ENCODE measurements at places on chromosomes 11 and 22.

GRCh38 chr11:65791719-65792213, 4.9 kb downstream of the OVOL1 start:
- DNase-seq = no peak

GRCh38 chr11:26914968-26915367, 78.9 kb upstream of the FIBIN start:
- no peak for DNase-seq

DNA sequence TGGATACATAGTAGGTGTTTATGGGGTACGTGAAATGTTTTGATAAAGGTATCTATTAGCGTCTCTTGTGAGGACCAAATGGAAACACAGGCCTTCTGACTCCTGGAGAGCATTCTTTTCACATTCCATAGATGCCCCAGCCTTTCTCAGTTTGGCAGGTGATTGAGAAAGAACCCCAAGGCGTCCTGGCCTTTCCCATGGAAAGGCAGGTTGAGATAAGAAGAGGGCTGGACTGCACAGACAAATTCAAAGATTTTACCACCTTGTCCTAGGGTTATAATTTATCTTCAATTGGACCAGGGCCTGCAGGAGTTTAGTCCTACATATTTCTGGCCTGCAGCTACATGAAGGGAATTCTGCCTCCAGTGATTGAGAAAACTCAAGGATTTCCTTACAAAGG, 661 bp upstream of the OLFML1 start:
- DNase-seq = no peak

GRCh38 chr22:43829904-43830851, 18.1 kb upstream of the EFCAB6 start:
- DNase-seq = peak; percentile 84

DNA sequence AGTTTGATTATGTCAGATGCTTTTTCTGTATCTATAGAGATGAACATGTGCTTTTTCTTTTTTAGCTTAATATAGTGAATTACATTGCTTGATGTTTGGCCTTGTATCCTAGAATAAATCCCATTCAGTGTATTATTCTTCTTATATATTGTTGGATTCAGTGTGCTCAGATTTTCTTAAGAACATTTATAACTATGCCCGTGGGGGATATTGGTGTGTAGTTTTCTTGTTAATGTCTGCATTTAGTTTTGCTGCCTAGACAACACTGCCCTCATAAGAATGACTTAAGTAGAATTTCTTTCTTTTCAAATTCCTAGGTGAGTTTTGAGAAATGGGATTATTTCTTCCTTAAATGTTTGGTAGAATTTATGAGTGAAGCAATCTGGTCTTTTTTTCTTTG, 98.5 kb downstream of the TMEM135 start:
- no peak for DNase-seq

- DNase-seq = no peak
These were observed 7.0 kb upstream of the RDX start for GRCh38 chr11:110303414-110303826.

DNA sequence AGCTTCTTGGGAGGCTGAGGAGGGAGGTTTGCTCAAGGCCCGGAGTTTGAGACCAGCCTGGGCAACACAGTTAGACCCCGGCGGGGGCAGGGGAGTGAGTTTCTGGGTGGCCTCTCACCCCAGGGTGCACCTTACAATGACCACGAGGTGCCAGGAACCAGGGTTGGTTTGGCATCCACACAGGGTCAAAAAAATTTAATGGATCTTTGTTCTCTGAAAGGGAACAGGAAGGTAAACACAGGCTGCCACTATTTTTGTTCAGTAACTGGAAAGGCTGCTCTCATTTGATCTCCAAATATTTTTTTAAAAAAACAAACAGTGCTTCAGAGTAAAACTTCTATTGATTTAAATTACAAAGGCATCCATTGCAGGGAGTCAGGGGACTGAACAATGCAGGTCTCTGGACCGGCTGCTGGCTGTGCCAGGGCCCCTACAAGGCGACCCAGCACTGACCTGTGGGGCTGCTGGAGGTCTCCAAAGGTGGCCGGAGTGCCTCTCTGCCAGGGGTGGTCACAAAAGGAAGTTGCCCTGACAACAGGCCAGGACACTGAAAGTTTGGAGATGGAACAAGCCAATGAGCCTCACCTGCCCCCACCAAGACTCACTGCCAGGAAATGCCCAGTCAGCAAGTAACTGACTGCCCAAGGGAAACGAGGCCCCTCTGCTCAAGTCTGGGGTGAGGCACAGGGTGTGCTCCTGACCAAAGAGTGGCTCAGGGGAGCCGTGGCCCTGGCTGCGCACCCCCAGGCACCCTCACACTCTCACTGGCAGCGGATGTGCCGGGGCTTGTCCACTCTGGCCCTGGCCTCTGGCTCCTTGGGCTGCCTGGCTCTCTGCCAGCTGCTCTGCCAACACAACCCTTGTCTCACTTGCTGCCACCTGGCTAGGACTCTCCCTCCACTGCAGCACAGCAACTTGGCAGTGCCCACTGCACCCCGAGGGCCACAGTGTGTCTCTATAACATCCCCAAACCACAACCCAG, 51.8 kb downstream of the ARFGAP3 start:
- DNase-seq = peak; percentile 68

DNA sequence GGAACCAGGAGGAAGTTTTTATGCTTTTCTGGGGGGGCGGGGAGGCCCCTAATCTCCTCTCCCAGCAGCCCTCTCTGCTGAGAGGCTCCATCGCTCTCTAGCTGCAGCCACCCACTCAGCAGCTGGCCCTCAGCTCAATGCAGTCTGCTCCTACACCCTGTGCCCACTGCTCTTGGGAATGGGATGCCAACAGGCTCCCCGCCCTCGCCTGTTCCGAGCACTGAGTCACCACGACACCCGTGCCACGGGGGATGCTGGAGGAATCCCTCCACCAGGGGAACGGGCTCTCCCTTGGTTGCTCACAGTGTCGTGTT, 23.5 kb upstream of the SUSD2 start:
- DNase-seq = no peak

DNA sequence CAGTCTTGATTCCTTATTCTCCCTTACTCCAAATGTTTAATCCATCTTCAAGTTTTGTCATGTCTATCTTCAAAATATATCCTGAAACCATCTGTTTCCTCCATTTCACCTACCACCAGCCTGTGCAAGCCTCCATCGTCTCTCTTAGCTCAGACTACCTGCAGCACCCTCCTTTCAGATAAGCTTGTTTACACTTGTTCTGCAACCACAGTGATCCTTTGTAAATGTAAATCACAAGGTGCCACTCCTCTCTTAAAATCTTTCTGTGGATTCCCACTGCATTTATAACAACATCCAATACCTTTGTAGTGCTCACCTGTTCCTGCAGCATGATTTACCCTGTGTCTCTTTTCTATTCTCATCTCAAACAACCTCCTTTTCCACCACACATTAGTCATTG, 31.8 kb upstream of the GPR83 start:
- DNase-seq = no peak

- no peak for DNase-seq
These were observed 63.0 kb upstream of the TTLL12 start for GRCh38 chr22:43249789-43250471.

- no peak for DNase-seq
These were observed 588.9 kb downstream of the ETS1 start for GRCh38 chr11:127998421-127998820.

DNA sequence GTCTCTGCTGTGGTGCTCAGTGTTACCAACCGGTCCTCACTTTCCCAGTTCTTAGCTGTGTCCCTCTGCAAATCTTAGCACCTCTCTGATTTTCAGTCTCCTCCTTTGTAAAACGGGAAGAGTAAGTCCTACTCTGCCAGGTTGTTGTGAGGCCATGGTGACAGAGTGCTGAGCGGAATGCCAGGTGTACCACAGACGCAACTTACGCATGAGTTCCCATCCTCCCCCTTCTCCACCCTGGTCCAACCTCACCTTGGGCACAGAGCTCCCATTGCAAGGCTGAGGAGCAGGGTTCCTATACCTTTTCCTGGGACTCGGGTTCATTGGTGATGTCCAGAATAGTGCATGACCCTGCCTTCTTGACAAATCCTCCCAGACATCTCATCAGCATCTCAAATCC, 7.3 kb upstream of the DDB2 start:
- no peak for DNase-seq

DNA sequence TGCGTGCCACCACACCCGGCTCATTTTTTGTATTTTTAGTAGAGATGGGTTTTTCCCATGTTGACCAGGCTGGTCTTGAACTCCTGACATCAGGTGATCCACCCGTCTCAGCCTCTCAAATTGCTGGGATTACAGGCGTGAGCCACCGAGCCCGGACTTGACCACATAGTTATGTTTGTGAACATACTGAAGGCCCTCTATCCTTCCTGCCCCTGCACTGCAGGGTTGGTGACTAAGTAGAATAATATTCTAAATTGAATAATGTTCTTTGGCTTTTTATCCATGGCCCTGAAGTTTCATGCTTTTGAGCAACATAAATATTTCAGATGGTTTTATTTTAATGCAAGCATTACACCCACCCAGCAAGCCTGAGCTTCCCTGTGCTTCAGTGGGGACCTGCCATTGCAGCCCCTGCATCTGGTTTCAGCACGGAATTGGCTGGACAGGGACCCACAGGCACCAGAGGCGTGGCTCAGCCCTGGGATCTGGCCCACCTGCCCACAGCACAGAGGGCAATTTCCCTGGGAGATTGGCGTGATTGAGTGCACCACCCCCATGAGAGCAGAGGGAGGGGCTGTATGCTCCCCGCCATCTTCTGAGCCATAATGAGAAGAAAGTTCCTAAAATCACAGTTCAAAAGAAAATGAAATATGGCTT, 460.5 kb downstream of the BRD1 start:
- peak; percentile 33 for DNase-seq

- no peak for DNase-seq
These were observed 12.3 kb upstream of the LINC01488 start for GRCh38 chr11:69468911-69469885.

DNA sequence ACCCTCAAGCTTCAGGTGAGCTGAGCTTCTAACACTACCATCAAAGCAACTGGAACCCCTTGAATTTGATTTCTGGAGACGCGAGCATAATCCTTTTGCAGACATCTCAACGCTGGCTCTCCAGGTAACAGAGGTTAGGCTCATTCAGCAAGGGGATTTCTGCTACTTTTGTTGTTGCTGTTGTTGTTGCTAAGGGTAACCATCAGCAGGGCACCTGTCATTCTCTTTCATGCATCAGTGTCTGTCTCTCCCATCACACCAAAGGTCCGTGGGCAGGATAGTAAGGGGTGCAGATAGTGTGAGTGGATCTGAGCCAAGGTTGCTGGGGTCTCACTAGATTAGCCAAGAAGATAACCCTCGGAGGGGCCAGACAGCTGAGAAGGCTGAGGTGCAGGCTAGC, 90.3 kb downstream of the TP53I11 start:
- peak; percentile 58 for DNase-seq

All from sigmoid colon (tissue), 7 donors.